ENCODE measurements at places on chromosomes 6 and 20.

GRCh38 chr6:35786272-35786671 lies 5.5 kb downstream of the CLPSL1 start:
- no peak for DNase-seq

DNA sequence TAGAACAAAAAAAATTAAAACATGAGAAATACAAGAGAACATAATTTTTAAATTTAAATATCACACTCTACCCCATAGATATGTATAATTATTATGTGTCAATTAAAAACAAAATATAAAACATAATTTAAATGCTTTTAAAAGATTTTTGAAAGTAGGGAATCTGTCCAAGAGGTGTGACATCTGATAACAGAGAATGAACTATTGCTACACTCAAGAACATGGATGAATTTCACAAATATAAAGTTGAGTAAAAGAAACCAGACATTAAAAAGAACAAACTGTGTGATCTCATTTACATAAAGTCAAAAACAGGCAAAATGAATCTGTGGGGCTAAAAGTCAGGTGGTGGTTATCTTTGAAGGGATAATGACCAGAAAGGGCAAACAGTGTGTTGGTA lies 106.5 kb upstream of the COL21A1 start:
- DNase-seq = no peak

- DNase-seq = no peak
Measured at GRCh38 chr6:154638369-154638768, 94.8 kb upstream of the SCAF8 start.

GRCh38 chr20:26216025-26216424 lies 519.4 kb upstream of the ZNF337 start:
- no peak for DNase-seq

DNA sequence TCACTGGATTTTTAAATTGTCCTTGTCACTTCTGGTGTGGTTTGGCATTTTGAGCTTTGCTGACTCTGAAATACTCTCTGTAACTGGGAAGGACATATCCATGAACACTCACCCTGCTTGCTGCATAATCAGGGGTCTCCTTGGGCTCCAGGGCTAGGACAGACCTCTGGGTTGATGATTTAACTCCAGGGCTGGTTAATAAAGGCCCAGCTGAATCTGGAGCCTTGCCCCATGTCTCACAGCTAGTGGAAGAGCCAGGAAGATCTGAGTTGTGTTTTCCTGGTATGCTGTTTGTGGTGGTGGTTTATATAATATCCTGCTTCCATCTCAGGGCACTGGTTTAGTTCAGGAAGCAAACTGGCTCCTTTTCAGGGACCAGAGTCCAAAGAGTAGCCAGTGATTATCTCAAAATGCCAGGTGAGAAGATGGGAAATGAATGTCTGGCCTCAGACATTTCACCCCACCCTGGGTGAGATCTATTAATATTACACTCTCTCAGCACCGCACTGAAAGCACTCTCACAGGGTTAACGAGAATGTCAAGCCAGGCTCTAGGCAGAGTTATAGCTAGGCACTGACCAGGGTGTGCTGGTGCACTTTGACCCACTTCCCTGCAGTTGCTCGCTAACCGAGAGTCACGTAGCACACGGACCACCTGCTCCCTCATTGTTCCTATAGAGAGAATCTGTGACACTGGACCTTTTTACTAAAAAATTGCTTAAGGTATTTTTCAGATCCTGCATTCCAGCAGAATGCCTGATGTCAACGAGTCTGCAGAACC lies 90.1 kb upstream of the SLC22A16 start:
- DNase-seq = no peak

DNA sequence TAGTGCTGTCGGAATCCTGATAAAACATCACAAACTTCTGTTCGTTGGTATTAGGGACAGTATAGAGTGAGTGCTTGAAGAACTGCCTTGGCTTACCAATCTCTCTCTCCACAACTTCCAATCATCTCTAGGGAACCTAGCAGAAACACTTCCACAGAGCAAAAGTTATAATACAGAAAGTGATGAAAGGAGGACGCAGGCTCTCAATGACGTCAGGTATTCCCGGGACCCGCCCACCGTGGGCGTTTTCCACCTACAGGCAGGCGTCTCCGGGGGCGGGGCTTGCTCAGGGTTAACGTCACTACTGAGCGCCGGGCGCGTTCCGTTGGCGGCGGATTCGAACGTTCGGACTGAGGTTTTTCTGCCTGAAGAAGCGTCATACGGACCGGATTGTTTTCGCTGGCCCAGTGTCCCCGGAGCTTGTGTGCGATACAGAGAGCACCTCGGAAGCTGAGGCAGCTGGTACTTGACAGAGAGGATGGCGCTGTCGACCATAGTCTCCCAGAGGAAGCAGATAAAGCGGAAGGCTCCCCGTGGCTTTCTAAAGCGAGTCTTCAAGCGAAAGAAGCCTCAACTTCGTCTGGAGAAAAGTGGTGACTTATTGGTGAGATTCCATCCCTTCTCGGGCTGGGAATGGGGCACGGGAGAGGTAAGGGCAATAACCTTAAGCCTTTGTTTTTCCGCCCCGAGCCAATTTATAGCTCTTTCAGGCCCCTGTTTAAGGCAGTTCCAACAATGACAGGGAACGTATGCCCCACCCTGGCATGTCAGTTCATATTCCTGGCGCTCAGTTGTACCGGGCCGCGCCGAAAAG lies at the start of gene CENPW:
TSS of gene CENPW (plus strand) at position 320 of the 814 bp plus-strand sequence. CDS start at position 479, 159 bp downstream.
- peak; percentile 91 for DNase-seq

- DNase-seq = no peak
Measured at GRCh38 chr6:157779705-157780604, 43.1 kb upstream of the SNX9 start.

GRCh38 chr20:58829531-58829941 lies 21.2 kb downstream of the GNAS-AS1 start:
- no peak for DNase-seq

DNA sequence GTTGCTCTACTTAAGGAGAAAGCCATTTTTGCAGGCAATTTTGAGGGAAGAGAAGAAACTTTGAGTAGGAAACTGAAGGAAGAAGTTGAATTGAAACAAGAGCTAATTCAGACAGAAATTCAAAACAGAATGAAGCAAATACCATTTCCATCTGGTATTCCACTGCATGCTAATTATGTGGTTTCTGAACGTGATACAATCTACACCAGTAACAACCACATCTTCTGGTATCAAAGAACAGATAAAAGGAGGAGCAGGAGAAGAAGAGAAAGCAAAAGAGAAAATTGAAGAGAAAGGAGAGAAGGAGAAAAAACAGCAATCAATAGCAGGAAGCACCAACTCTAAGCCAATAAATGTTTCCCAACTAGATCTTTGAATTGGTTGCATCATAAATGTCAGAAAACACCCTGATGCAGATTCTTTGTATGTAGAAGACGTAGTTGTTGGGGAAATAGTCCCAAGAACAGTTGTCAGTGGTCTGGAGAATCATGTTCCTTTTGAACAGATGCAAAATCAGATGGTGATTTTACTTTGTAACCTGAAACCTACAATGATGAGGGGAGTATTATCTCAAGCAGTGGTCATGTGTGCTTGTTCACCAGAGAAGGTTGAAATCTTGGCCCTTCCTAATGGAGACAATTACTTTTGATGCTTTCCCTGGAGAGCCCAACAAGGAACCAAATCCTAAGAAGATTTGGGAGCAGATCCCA lies 132.4 kb downstream of the MACROD2 start:
- DNase-seq = no peak

- DNase-seq = no peak
Measured at GRCh38 chr20:32321390-32321789, 36.7 kb upstream of the ASXL1 start.

- peak; percentile 50 for DNase-seq
Measured at GRCh38 chr20:43749734-43750294, 23.0 kb upstream of the GTSF1L start.

GRCh38 chr6:159720708-159721107 lies 6.6 kb upstream of the WTAP start:
- DNase-seq = no peak

GRCh38 chr6:146827216-146827928 lies 228.6 kb downstream of the ADGB start:
- no peak for DNase-seq

GRCh38 chr6:159249752-159250151 lies 80.6 kb downstream of the FNDC1 start:
- DNase-seq = no peak

DNA sequence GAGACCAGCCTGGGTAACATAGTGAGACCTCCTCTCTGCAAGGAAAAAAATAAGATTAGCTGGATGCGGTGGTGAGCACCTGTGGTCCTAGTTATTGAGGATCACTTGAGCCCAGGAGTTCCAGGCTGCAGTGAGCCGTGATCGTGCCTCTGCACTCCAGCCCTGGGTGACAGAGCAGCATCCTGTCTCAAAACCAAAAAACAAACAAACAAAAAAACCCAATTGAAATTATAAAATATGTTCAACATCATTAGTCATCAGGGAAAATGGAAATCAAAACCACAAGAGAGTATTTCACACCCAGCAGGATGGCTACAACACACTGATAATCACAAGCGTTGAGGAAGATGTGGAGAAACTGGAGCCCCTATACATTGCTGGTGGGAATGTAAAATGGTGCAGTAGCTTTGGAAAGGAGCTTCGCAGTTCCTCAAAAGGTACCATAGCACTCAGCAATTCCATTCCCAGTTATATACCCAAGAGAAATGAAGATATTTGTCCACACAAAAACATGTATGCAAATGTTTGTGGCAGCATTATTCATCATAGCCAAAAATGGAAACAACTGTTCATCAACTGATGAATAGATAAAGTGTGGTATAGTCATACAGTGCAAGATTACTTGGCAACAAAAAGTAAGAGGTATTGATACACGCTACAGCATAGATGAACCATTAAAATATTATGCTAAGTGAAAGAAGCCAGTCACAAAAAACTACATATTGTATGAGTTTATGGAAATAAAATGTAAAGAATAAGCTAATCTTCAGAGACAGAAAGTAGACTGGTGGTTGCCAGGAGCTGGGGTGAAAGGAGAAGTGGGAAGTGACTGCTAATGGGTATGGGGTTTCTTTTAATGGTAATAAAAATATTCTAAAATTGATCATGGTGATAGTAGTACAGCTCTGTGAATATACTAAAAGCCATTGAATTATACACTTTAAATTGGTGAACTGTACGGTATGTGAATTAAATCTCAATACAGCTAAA lies 38.7 kb upstream of the RIPOR2 start:
- DNase-seq = no peak

DNA sequence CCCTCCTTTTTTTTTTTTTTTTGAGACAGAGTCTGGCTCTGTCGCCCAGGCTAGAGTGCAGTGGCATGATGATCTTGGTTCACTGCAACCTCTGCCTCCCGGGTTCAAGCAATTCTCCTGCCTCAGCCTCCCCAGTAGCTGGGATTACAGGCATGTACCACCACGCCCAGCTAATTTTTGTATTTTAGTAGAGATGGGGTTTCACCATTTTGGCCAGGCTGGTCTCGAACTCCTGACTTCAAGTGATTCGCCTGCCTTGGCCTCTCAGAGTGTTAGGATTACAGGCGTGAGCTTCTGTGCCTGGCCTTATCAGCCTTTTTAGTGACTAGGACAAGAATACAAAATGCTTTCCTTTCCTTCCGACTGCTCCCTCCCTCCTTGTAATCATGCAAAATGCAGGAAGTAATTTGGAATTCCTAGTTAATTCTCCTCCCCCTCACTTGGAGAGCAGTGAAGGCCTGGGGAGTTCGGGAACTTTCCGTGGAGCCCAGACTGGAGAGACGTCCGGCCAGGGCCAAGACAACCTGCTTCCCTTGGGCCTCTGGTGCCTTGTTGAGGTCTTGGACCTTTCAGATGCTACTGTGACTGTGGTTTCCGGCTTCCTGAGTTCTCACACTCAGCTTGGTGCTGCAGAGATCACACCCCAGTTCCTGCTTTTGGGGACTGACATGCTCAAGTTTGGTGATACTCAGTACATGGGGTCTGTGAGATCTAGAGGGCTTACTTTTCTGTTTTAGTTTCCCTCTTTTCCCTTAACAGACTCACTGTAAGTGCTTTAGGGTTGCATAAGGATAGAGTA lies 3.9 kb upstream of the PHF20 start:
- peak; percentile 86 for DNase-seq

- no peak for DNase-seq
Measured at GRCh38 chr6:110485491-110485890, 9.1 kb upstream of the SLC22A16 start.

- DNase-seq = no peak
Measured at GRCh38 chr6:32659856-32660595, 6.4 kb downstream of the HLA-DQB1 start.

DNA sequence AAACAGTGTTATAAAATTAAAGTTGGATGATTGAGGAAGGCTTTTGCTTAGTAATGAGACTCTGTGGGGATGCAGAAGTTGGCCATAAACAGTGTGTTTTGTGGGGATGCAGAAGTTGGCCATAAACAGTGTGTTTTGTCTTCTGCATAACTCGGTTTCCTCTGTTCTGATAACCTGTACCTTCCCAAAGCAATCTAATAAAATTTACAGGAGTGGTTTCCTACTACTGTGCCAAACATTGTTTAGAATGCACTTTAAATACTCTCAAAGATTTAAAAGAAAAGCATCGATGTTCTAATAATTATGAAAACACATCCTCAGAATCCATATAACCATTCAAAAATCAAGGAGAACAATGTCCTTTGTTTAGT lies 36.9 kb upstream of the SIRT5 start:
- no peak for DNase-seq

GRCh38 chr20:14491436-14491835 lies 154.0 kb upstream of the FLRT3 start:
- DNase-seq = no peak

GRCh38 chr6:92329208-92329847 lies 1090.0 kb downstream of the EPHA7 start:
- no peak for DNase-seq

DNA sequence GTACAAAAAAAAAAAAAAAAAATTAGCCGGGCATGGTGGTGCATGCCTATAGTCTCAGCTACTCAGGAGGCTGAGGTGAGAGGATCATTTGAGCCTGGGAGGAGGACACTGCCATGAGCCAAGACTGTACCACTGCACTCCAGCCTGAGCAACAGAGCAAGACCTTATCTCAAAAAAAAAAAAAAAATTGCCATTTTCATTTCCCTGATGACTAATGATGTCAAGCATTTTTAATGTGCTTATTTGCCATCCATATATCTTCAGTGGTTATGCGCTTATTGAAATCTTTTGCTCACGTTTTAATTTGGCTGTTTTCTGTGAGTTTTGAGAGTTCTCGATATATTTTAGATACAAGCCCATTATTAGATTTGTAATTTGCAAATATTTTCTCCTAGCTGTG lies 46.7 kb downstream of the PFDN4 start:
- DNase-seq = no peak

- no peak for DNase-seq
Measured at GRCh38 chr6:133301835-133302234, 60.7 kb downstream of the EYA4 start.

DNA sequence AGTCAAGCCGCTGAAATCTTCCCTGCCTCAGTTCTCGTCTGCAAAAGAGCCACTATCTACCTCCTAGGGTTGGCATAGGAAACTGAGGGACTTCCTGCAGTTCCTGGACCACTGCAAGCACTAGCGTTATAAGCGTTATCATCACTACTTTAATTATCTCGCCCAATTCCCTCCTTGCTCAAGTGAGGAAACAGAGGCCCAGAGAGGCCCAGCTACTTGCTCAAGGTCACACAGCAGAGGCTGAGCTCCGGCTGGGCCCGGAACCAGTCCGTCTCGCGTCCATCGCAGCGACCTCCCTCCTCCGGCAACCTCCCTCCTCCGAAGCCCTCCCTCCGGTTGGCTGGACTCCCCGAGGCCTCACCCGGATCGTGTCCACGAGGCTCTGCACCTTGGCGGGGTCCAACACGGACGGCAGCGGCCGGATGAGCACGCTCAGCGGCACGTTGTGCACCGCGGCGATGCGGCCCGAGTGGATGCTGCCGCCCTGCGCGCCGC lies 338 bp downstream of the SRXN1 start:
- DNase-seq = no peak

GRCh38 chr20:18694071-18694470 lies 106.2 kb downstream of the DTD1 start:
- DNase-seq = no peak

GRCh38 chr6:45301348-45302142 lies 26.6 kb upstream of the RUNX2 start:
- no peak for DNase-seq

Measured in CD14-positive monocyte (primary cell).